NCI-H1930 (cell line): ENCODE measurements at places on chromosomes 7 and 10.

DNA sequence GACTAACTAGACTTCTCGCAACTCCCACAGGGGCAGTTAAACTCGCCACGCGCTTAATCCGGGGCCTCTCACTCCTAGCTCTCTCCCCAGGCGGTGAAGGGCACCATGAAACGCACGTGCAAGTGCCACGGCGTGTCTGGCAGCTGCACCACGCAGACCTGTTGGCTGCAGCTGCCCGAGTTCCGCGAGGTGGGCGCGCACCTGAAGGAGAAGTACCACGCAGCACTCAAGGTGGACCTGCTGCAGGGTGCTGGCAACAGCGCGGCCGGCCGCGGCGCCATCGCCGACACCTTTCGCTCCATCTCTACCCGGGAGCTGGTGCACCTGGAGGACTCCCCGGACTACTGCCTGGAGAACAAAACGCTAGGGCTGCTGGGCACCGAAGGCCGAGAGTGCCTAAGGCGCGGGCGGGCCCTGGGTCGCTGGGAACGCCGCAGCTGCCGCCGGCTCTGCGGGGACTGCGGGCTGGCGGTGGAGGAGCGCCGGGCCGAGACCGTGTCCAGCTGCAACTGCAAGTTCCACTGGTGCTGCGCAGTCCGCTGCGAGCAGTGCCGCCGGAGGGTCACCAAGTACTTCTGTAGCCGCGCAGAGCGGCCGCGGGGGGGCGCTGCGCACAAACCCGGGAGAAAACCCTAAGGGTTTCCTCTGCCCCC, 19.5 kb downstream of the WNT8B start:
- peak; percentile 66 for DNase-seq

DNA sequence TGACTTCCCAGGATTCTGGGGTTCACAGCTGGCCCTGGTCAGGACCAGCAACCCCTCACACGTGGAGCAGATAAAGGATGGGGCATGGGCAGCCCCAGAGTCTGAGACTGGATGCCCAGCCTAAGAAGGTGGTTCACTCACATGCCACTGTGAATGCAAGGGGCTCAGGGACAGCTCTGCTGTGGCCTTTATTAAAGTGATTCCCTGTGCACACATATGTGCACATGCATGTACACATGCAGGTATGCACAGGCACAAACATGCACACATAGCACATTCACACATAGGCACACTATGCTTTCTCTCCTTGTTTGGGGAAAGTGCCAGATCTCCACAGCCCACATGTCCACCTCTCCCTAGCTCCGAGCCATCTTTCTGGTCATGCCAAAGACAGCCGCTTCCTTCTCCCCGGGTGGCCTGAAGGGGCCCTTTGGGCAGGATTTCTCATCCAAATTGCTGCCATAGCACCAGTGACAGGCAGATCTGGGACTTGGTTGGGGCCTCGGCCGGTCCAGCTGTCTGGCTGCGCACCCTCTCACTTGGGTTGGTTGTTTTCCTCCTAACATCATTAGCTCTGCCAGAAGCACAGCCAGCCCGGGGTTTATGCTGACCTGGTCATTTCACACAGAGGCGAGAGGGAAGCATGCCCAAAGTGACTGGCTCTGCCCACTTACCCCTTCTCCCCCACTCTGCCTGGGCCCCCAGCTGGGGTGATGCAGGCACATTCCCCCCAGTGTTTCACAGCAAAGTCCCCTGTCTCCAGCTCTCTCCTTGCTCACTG, 1.4 kb downstream of the GCK start:
- no peak for DNase-seq

DNA sequence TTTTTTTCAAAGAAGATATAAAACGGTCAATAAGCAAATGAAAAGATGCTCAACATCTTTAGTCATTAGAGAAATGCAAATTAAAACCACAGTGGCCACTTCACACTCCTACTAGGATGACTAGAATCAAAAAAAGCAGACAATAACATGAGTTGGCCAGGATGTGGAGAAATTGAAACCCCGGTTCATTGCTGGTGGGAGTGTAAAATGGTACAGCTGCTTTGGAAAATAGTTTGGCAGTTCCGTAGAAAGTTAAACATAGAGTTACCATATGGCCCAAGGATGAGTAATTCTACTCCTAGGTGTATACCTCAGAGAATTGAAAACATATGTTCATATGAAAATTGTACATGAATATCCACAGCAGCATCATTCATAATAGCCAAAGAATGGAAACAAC, 573.3 kb downstream of the GALNT17 start:
- DNase-seq, result no peak

DNA sequence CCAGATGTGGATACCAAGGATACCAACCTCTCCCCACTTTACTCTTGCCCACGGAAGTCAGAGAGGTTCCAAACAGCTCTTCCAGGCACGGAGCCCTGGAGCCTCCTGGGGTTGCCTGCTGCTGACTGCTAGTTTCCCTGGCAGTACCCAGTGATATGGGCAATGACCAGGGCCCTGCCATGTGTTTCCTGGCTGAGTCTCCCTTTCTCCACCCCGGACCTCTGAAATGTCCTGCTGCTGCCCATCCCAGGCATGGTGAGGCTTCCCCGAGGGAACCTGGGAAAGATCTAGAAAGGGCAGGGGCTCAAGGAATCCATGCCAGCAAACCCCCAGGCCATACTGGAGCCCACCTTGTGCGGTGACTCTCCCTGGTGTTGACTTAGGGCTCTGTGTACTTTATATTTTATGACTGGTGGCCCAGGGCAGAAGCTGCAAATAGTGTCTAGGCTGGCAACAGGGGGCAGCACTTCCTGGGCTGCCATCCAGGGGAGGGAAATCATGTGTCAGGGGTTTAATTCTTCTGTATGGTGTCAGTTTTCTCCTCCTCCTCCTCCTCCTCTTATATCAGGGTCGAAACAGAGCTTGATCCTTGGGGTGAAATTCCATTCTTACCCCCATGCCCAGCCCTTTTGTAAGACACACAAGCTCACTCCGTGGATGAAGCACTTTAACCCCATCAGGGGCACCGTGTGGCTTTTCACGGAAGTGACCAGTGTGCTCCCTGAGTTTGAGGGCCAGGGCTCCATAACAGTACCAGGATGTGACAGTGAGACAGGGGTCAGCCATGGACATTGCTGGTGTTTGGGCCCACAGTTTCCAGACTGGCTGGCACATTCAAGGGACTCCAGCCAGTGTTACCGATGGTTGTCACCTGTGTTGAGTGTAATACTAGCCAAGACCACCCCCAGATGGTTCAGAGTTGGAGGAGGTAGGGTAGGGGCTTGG, 62.4 kb upstream of the GDF10 start:
- DNase-seq, result no peak

- DNase-seq, result no peak
These were observed 60.6 kb downstream of the INSIG1 start for GRCh38 chr7:155358066-155358947.

GRCh38 chr7:44065431-44066110, at the start of gene PGAM2:
Gene PGAM2, minus strand, starts transcription at chr7:44065567. Its CDS starts 38 bp downstream, at chr7:44065529.
- no peak for DNase-seq

GRCh38 chr10:89980166-89980565, 278.8 kb downstream of the KIF20B start:
- no peak for DNase-seq

- DNase-seq, result peak; percentile 68
These were observed 67.7 kb downstream of the ST8SIA6 start for GRCh38 chr10:17386616-17387075.

DNA sequence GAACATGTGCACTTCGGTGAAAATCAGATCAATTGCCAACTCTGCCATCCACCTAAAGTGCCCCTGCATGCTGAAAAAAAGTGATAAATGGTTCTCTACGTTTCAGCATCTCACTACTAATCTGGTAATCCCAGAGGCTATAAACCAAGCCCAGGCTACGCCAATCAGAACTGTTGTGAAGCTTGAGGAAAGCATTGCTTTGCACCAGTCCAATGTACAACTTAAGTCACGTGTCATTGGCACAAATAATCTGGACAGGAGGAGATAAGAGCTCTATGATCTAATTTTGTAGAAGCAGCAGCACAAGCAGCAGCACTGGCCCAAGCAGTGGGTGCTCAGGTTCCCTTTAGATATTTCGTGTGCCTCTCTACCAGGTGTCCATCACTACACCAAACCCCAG, 4.4 kb upstream of the EGR2 start:
- no peak for DNase-seq

GRCh38 chr10:96512524-96513304, 1.0 kb downstream of the TLL2 start:
- DNase-seq, result no peak

DNA sequence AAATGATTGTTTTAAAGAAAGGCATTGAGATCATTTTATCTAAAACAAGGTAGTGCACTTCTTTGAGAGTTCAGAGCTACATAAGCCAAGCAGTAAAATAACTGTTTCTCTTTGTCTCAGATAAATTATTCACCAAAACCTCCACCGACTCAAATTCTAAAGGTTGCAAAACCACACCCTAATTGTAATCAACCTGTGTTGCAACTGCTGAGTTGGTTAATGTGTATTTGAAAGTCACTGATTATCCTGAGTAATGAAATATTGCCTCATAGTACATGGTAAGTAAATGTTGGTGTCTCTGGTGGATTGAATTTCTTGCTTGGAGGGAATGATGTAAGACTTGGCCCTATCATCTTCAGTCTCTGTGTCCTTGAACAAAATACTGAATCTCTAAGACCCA, 35.9 kb upstream of the CYP2C9 start:
- no peak for DNase-seq

- no peak for DNase-seq
These were observed 207.1 kb upstream of the ETV1 start for GRCh38 chr7:14196555-14196954.

DNA sequence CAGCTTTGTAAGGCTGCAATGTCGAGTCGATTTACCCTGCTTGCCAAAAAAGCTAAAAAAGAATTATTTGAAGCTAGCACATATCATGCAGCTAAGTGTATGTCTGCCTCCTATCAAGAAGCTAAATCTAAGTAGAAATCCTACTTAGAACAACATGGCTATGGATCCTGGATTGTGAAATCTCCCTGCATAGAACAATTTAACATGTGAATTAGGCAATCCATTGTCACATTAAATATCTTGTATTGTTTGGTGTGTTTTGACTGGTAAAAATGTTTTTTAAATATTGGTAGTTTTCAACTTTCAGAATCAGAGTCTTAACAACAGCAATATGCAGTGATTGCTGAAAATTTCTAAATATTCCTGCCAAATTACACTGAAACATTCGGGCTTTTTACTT, 73.3 kb downstream of the SKIDA1 start:
- DNase-seq, result no peak

- DNase-seq, result no peak
These were observed 97.7 kb downstream of the ALOX5 start for GRCh38 chr10:45471531-45472310.

DNA sequence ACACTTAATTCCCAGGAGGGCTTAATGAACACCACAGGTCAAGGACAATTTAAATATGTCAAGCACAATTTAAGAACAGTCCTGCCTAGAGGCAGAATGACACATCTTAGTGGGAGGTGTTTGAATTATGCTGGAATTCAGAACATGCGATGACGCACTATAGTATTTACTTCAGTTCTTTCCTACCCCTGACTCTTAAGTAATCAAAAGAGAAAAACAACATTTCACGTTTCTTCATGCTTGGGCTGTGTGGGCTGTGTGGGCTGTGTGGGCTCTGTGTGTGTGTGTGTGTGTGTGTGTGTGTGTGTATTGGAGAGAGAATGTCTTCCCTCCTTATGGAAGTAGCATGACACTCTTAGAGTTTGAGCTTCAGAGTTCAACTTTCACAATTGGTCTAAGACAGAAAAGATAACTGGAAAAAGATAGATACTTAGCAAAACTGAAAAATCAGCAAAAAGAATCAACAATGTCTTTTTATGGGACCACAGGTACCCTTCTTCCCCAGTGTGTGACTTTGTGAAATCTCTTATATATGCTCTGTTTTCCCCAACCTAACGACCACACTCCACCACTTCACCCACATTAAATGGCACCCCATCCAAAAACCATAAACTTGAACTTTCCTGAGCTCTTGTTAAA, 33.7 kb upstream of the CABCOCO1 start:
- DNase-seq, result no peak

GRCh38 chr10:43202657-43203447, 64.0 kb downstream of the RASGEF1A start:
- no peak for DNase-seq

DNA sequence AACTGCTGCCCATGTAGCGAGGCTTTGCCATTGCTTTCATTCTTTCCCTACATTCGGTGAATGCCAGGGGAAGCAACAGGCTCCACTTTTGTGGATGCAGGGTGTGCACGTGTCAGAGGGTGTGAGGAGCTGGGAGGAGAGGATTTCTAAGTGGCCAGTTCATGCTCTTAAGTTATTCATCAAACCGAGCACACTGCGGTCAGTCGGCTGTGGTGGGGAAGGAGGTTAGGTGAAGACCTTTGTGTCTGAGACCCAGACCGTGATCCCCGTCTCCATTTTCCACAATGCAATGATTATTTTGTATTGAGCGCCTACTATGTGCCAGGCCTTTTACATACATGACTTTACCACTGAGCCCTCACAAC, 438.6 kb upstream of the GALNT17 start:
- no peak for DNase-seq

- no peak for DNase-seq
These were observed 105.0 kb upstream of the PPP2R2D start for GRCh38 chr10:131795761-131796160.

DNA sequence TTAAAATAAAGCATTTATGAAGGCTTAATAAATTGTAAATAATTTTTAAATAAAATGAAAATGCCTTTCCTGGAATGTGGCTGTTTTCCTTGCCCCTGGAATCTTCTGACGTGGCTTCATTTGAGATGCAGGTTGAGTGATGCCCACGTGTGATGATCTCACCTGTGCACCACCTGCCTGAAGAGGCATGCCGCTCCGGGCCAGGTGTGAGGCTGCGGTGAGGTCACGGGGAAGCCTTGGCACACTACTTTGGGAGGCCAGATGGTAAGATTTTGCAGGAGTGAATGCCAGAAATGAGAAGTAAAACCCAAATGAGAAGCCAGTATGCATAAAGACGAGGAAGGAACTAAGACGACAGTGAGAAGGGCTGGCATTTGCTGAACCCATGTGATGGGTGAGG, 36.2 kb downstream of the GOT1 start:
- DNase-seq, result no peak

DNA sequence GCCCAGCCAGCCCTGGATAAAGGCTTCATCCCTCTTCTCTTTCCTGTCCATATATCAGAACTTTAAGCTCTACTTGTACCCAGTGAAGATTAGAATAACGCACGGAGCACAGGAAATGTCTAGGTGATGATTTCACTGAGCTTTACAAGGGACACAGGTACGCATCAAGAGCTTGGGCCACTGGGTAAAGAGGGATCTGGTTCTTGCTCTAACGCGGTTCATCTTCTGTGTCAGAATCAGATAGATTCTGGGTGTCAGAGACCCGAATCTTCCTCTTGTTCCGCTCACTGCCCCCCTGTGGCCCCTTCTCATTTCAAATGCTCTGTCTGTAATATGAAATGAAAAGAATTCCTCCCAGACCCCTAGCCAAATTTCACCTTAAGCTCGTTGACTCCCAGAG, 24.7 kb downstream of the IL2RA start:
- DNase-seq, result no peak

GRCh38 chr10:126398383-126398743, 10.1 kb upstream of the ADAM12 start:
- no peak for DNase-seq

DNA sequence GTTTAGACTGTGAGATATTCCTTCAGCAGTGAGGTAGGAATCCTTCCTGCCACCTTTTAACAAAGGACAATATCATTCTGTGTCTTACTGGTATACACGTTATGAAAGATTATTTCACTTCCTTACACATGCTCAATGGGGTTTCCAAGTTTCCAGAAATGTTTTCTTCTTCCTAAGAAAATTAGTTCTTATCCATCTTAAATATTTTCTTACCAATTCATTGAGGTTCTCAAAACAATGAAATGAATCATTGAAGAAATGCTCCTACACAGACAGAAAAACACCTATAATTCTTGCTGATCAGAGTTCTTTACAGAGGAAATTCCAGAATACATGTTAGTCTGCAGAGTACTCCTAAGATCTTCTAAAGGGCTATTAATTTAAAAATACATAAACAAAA, 51.4 kb upstream of the SEC61G start:
- no peak for DNase-seq
